Uterus (tissue), 4 donors: ENCODE measurements at places on chromosomes 3 and 15. TPM values are rescaled to one million over a fixed set of nuclear protein-coding genes. Genes with fewer than 3 reads are reported as not detected.

GOLGA8S gene
- total RNA-seq = 0.35 TPM

DUOXA2 gene
- not detected for total RNA-seq

GRCh38 chr15:92033314-92033713, 179.8 kb downstream of the SLCO3A1 start:
- H3K27me3 ChIP-seq = no peaks in the 10 kb centered on the region
- no peak overlapping the region for H3K27ac ChIP-seq
- DNase-seq = no peak
- H3K36me3 ChIP-seq = no peaks in the 10 kb centered on the region
- H3K4me3 ChIP-seq = no peak overlapping the region

GRCh38 chr3:177641206-177641605, 443.9 kb upstream of the TBL1XR1 start:
- H3K27me3 ChIP-seq = no peaks in the 10 kb centered on the region
- H3K4me3 ChIP-seq = no peak overlapping the region
- H3K27ac ChIP-seq = no peak overlapping the region
- H3K4me1 ChIP-seq = no peaks in the 10 kb centered on the region

- no peak overlapping the region for H3K27ac ChIP-seq
- peaks cover 8% of the 10 kb centered on the region for H3K4me1 ChIP-seq
- no peaks in the 10 kb centered on the region for H3K27me3 ChIP-seq
- no peak for DNase-seq
- no peak overlapping the region for H3K4me3 ChIP-seq
- no peaks in the 10 kb centered on the region for H3K36me3 ChIP-seq
Observed at GRCh38 chr3:88152841-88153240, 3.1 kb downstream of the C3orf38 start.

DNA sequence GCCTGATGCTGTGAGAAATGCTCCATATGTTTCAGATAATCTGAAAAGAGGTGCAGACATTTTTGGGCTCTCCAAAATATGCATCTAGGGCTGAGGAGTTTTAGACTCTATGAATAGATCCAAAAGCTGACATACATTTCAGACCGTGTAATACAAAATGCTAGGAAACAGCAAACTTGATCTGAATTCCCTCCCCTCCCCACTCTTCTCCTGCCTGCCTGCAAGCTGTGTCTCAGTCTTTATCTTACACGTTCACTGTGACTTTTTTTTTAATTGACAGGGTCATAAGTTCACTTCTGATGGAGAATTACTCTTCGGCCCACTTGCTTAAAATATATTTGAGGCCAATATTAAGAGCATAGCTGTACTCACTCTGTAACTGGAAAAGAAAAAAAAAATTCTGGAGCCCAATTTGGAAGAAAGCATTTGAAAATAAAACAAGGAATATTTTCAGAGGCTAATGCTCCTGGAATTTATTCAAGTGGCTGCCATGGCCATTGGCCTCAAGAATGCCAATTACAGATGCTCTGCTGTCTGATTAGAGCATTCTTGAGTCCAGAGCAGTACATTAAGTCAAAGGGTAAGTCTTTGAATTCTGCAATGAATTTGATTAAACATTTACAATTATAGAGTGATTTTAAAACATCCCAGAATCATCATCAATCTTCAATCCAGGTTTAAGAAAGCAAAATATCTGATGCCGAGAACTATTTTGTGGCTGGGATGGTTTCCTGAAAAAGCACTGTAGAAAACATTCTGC, 146.2 kb upstream of the SEMA6D start:
- no peak overlapping the region for H3K4me3 ChIP-seq
- DNase-seq = no peak
- H3K36me3 ChIP-seq = no peaks in the 10 kb centered on the region

- H3K27ac ChIP-seq = no peak overlapping the region
- H3K36me3 ChIP-seq = no peaks in the 10 kb centered on the region
- no peak overlapping the region for H3K4me3 ChIP-seq
- no peak for DNase-seq
- H3K27me3 ChIP-seq = no peaks in the 10 kb centered on the region
Observed at GRCh38 chr3:10289787-10290355, 2.9 kb downstream of the GHRL start.

LAMB2 gene
- 604 TPM for total RNA-seq

- H3K4me1 ChIP-seq = no peaks in the 10 kb centered on the region
- H3K4me3 ChIP-seq = no peak overlapping the region
- no peaks in the 10 kb centered on the region for H3K36me3 ChIP-seq
- no peak for DNase-seq
- H3K27me3 ChIP-seq = no peaks in the 10 kb centered on the region
Observed at GRCh38 chr3:99402755-99403154, 235.6 kb upstream of the COL8A1 start.

RTP1 gene
- total RNA-seq = not detected

DNA sequence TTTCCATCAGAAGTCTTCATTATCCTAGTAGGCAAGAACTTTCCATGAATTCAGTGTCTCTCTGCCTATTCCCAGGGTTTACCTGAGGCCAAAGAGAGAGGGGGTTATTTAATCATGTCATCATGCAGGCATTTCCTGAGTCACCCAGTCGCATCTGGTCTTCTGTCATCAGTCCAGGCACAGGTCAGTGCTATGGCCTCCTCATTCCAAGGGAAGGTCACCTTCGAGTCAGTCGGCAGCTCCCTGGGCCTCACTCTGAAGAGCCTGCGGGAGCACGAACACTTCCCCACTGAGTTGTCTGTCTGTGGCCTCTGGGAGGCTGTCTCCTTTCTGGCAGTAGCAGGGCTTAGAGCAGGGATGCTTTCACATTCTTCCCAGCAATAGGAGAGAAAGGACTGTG, 26.2 kb upstream of the LRTM1 start:
- no peaks in the 10 kb centered on the region for H3K4me1 ChIP-seq
- no peak overlapping the region for H3K27ac ChIP-seq
- no peak for DNase-seq
- H3K36me3 ChIP-seq = no peaks in the 10 kb centered on the region
- no peaks in the 10 kb centered on the region for H3K27me3 ChIP-seq
- H3K4me3 ChIP-seq = no peak overlapping the region

DNA sequence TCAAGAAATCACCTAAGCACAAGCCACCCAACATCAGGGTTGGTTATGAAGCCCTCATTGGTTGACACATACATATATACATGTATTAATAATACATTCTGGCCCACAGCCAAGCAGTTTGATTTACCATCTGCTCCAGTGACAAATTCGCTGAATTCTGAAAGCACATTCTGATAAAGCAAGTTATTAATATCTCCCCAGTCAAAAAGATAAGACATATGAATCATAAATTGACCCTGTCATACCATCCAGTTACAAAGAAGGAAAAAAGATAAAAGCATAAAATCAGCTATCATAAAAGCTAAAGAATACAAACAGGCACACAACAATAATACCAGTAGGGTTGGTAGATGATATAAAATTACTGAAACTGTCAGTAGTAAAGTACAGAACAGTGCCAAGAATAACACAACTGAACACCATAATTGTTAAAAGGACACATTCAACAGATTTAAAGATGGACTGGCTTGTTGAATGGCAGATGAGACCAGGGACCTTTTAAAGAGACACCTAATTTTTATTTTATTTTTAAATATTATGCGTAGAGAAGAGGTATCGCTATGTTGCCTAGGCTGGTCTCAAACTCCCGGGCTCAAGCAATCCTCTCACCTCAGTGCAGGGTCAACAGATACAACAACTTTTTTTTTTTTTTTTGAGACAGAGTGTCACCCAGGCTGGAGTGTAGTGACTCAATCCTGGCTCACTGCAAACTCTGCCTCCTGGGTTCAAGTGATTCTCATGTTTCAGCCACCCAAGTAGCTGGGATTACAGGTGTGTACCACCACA, 7.7 kb downstream of the SNX4 start:
- DNase-seq = no peak
- H3K36me3 ChIP-seq = no peaks in the 10 kb centered on the region
- H3K27ac ChIP-seq = no peak overlapping the region
- no peaks in the 10 kb centered on the region for H3K27me3 ChIP-seq
- H3K4me1 ChIP-seq = no peaks in the 10 kb centered on the region
- no peak overlapping the region for H3K4me3 ChIP-seq

DNA sequence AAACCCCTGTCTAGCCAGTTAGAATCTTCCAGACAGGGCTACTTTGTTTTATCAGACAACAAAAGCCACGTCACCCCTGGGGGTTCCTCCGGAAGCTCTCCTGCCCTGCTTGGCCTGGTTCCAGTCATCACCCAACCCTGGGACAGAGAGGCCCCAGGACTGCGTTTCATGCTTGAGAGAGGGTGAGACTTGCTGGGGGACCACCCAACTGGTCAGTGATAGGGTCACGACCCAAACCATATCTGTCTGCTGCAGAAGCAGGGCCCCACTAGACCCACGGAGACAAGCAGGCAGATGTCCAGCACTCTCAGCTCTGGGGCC, 1.2 kb downstream of the NT5DC2 start:
- peak; percentile 50 for DNase-seq
- H3K4me3 ChIP-seq = peak overlapping the region; percentile 53
- H3K27me3 ChIP-seq = no peaks in the 10 kb centered on the region
- peak overlapping the region; percentile 80 for H3K27ac ChIP-seq
- no peaks in the 10 kb centered on the region for H3K36me3 ChIP-seq

PPP1R14D gene
- total RNA-seq = not detected

DNA sequence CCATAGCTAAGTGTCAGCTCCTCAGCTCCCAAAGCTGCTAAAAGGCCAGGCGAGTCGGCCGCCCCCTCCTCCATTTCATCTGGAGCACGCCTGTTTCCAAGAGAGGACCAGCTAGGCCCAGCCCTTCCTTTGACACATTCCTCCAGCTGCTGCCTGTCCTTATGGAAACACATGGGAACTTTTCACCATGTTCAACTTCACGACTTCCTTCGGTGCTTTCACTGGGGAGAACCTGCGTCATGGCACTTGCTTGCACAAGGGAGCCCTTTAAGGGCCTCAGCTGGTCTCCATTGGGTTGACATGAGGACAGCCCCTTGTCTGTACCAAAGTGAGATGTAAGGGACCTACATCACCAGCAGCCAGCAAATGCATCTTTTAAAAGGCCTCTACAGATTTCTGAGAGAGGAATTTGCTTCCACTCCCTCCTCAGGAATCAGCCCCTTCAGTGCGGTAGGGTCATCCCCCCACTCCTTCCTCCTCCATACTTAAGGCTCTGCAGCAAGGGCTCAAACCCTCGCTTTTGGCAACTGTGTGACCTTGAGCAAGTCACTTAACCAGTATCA, 2.1 kb downstream of the MAGI1 start:
- H3K36me3 ChIP-seq = no peaks in the 10 kb centered on the region
- DNase-seq = no peak
- H3K27ac ChIP-seq = peak overlapping the region; percentile 92
- H3K27me3 ChIP-seq = no peaks in the 10 kb centered on the region
- H3K4me1 ChIP-seq = no peaks in the 10 kb centered on the region
- H3K4me3 ChIP-seq = peak overlapping the region; percentile 81

DNA sequence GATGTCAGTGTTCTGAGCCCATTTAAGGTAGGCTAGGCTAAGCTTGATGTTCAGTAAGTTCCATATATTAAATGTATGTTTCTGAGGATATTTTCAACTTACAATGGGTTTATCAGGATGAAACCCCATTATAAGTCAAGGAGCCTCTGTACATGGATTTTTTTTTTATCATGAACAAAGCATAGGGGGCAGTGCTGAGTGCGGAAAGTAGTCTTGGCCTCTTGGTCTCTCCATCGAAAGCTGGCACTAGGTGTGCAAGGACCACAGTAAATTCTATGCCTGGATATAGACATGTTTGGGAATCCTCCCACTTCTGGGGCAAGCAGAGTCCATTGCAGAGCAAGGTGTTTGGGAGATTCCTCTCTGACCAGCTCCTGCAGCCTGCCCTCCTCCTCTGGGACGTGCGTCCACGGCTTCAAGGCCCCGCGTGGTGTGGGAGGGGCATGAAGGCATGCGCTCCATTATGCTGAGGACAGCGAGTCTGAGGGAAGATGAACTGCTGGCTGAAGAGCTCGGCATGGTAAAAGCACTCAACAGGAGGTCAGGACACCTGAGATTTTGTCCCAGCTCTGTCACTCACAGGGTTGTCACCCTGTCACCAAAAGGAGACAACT, 122.9 kb upstream of the LIPC start:
- no peaks in the 10 kb centered on the region for H3K4me1 ChIP-seq
- H3K27ac ChIP-seq = no peak overlapping the region
- no peaks in the 10 kb centered on the region for H3K36me3 ChIP-seq

DNA sequence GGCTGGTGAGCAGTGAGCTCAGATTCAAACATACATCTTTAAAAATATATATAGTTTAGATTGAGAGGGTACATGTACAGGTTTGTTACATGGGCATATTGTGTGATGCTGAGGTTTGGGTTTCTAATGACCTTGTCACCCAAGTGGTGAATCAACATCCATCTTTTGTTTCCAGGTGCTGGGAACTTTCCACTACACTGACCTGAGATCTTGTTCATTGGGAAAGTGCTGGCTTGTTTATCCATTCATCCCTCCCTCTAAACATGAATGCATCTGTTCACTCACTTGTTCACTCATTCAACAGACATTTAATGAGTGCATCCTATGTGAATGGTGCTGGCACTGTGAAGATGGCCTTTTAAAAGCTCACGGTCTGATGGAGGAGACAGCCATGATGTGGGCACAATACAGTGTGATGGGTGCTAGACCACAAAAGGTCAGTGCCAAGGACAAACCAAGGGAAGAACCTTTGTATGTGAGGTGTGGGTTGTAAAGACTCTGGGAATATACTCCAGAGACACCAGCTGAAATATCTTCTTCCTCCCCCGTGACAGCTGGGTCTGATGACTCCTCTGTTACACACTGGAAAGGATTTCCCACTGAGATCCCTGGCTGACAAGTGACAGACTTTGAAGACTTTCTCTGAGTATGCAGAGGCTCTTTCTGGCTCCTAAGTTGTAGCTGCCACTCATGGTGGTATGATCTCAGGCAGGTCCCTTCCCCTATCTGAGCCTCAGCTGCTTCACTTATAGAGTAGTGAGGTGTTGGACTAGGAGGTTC, 16.2 kb upstream of the ITGA11 start:
- no peaks in the 10 kb centered on the region for H3K36me3 ChIP-seq
- no peaks in the 10 kb centered on the region for H3K27me3 ChIP-seq
- H3K27ac ChIP-seq = no peak overlapping the region
- H3K4me3 ChIP-seq = no peak overlapping the region

NME9 gene
- not detected for total RNA-seq

DNA sequence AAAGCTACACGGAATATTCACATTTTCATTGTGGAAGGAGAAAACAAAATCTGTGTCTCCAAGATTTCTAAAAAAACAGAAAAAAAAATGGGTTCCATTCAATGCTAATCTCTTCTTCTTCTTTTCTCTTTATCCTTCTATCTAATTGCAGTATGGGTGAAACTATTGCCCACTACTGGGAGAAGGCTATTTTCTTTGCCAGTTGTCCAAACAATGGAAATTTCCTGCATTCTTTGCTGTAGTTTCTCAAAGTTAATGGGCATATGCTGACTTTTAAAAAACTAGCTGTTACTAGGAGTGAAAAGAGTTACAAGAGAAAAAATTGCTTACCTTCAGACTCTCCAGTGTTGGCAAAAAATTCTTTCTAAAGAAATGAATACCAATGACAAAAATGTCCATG, 179.3 kb upstream of the ANKRD28 start:
- no peak overlapping the region for H3K27ac ChIP-seq
- H3K4me3 ChIP-seq = no peak overlapping the region
- DNase-seq = no peak
- H3K27me3 ChIP-seq = no peaks in the 10 kb centered on the region
- H3K36me3 ChIP-seq = no peaks in the 10 kb centered on the region

- no peaks in the 10 kb centered on the region for H3K4me1 ChIP-seq
- H3K36me3 ChIP-seq = no peaks in the 10 kb centered on the region
- H3K27me3 ChIP-seq = no peaks in the 10 kb centered on the region
Observed at GRCh38 chr3:61828184-61828874, 267.0 kb downstream of the PTPRG start.

- no peak overlapping the region for H3K27ac ChIP-seq
- H3K4me1 ChIP-seq = no peaks in the 10 kb centered on the region
- H3K27me3 ChIP-seq = no peaks in the 10 kb centered on the region
- H3K4me3 ChIP-seq = no peak overlapping the region
- no peaks in the 10 kb centered on the region for H3K36me3 ChIP-seq
- no peak for DNase-seq
Observed at GRCh38 chr15:25172691-25173090, 217.9 kb downstream of the SNRPN start.
